ENCODE measurements at places on chromosomes 5 and 9.

GRCh38 chr5:80703747-80704146, 49.0 kb upstream of the DHFR start:
- DNase-seq: no peak

DNA sequence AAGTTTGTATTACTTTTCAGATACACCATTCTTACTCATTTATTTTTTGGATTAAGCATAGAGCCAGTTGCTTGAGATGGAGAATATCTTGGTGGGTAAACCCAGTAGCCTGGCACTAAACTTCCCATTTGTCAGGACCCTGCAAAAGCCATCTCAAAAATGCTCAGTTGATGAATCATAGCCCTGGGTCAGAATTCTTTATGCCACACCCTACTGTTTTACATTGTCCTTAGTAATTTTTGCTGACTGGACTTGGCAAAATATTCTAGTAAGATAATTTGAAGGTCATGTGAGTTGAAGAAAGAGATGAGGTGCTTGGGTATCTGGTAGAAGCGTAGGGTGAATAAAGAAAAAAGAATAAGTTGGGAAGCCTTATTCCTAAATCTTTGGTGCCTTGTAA, 50.7 kb downstream of the C7 start:
- no peak for DNase-seq

DNA sequence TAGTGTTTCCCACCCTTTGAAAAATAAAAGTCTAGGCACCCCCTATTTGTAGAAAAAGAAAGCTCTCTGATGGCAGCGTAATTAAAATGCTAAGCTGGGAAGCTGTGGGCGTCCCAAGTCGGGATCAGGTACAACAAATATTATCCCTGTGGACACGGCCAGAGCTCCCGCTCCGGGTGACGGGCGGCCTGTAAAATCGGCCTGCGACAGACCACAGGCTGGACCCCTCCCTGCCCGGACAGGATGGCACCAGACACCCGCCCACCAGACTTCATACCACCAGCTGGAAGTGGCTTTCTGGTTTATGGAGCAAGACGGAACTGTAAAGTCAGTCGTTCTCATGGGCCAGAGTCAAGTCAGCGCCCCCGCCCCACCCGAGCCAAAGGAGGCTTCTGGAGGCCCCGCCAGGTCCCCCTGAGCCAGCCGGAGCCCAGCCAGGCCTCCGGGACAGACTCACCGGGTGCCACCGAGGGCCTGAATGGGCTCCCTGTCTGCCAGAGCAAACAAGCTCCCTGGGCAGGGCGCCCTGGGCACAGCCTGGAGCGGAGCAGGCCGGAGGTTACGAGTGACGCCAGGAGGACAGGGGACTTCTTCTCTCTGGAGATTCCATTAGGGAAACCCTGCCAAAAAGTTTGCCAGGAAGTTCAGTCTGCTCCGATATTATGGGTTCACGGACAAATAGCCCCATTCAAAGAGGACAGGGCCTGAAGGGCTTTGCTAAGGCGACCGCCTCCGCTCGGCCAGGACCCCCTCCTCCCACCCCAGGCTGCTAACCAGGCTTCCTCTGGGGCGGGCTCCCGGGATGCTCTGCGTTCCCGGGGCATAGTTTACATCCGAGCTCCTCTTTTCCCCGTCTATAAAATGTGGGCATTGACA, 173.7 kb downstream of the ERCC6L2 start:
- no peak for DNase-seq

DNA sequence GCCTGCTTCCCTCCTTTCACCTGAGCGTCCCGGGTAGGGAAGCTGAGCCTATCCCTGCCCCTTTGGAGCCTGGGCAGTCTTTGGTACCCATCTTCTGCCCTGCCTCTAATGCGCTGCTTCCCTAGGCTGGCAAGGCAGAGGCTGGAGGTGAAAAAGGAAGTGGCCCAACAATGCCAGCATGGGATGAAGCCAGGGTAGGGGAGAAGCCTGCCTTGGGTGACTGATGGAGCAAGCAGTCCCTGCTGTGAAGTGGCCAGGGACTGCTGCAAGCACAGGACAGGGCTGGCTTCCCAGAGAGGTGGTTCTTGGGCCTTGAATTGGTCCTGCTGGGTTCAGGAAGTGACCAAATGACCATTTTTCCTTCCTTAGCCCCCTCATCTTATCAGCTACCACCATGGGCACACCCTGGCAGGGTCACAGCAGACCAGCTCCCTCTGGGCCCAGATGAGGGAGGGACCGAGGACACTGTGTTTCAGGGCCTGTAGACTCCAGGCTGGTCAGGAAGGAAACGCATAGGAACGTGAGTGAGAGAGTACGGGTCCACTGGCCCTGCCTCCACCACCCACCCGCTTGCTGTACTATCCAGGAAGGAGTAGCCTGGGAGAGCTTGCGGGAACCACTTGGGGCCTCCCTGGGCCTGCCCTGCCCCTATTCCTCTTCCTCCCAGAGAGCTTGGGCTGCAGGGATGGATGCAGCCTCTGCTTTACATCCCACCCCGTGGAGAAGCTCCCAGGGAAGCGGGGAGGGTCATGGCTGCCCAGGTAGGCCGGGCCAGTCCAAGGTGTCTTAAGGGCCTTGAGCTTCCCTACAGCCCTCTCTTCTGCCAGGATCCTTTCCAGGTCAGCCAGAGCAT, 102.6 kb downstream of the DAB2IP start:
- DNase-seq: no peak

DNA sequence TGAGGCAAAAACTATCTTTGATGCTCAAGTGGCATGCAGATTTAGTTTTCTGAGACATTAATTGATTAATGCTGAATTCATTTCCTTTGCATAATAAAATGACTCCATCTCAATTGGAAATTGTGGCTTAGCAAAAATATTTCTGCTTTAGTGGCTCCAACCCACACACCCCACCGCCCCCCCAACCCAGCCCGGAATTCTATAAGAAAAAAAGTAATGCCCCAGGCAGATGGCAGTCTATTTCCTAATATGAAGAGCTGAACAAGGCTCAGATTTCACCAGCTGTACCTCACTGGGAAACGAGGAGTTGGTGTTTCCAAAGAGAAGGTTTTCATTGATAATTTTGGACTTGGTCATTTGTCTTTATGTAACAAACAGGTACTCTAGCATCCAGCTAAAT, 182.1 kb downstream of the FBN2 start:
- no peak for DNase-seq

DNA sequence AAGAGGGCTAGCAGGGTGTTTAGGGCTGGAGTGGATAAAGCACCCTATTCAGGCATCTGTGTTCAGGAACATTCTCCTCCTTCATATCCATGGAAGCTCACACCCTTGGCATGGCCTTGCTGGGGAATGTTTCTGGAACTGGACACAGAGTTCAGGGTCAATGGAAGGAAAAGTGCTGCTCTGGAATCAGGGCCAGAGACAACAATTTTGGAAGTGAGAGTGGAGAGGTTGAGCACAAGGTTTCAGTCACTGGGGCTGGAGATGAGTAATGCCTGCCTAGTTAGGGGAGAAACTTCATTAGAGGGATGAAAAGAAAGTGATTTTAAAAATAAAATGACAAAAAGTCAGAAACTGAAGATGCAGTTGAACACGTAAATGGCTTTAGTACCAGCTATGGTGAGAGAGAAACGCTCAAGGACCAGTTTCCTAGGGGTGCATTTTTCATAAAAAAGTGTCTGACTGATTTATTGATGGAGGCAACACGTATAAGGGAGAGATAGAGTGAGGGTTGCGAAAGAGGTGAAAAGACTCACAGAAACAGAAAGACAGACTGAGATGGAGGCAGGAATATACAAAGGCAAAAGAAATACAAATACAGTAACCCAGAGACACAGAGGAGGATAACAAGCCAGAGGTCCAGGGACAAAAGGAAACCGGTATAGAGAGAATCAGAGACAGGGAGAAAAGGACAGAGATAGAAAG, 8.0 kb upstream of the TNFSF15 start:
- DNase-seq: no peak

DNA sequence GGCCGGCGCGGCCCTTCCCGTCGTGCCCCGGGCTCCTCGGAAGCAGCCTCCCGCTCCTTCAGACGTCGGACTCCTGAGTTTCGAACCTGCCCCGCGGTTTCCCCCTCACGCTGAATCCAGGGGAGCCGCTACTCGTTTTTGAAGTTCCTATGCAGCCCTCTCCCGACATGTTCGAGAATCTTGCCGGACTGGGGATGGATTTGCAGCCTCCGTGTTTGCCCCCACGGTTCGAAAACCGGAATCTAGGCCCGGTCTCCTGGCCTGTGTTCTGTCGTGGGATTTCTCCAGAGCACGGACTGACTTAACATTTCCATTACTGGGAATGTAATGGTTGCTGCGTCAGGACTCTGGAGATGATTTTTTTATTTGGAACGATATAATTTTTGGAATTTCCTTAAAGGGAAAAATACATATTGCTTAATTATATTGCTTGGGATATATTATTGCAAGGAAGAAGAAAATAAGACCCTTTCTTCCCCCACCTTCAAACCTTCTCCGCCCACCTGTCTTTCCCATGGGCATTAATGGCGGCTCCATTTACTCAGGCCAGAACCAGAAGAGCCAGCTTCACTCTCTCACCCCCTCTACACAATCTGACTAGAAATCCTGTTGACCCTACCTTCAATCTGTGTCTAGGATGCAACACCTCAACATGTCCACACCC, 8.5 kb upstream of the MGAT1 start:
- peak; percentile 52 for DNase-seq

DNA sequence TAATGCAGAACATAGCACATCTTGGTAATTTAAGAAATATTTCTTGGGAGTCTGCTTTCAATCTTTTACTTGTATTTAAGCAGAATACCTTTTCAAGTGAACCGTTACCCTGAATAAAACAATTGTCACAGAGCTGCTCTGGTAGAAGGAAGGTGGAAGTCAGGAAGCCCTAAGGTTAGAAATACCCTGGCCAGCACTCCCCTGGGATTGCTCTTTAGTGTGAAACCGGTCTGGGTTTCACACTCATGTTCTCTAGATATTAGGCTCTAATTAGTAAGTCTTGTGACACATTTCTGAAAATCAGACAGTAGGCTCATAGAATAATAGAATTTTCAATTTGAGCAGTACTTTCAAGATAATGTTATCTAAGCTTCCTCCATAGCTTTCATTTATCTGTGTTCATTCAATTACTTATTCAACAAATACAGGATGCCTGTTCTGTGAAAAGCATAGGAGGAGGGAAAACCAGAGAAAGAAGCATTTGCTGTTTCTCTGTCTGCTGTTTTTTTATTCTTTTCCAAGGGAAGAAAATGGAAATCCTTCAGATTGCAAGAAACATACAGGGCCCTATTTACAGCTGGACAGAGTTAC, 825.5 kb downstream of the TLR4 start:
- DNase-seq: no peak

GRCh38 chr5:158390577-158390976, 531.6 kb upstream of the CLINT1 start:
- no peak for DNase-seq

DNA sequence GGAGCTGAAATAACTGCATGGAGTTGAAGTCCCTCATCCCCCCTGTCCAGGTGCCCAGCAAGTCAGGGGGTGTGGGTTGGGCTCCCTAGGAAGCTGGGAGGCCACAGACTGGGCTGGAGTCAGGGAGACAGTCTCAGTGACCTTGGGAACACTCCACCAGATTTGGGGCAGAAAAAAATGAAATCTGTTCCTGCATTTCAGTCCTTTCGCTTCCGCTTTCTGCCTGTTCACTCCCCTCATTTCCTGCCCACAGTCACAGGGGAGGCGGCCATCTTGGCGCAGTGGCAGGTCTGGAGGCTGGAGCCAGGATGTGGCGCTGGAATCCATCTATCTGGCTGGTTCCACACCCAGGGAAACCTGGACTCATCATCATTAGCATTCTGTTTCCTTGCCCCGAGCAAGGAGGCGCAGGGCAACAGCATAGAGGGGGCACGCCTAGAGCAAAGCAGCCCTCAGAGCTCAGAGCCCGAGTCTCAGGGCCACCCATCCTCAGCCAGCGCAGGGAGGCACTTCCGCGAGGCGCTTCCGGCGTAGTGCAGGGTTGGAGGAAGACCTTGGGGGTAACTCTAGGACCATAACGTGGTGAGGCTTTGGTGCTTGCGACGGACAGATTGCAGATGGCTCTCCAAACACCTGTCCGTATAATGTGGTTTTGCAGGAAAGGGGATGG, 86.2 kb upstream of the HSPA9 start:
- DNase-seq: no peak

DNA sequence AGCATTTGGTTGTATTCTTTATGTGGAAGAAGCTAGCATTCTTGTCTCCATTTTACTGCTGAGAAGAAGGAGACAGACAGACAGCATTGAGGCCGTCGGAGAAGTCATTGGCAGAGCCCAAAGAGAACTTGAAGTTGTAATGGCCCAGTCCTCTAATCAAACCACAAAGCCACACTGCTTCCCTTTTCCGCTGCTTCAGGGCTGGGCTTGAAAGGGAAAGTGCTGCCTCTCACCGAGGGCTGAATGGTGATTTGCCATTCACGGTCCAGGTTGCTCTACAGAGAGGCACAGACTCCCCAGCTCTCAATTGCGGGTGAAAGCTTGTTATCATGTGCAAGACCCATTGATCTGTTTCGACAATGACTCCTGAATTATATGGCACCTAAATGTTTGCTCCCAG, 25.6 kb upstream of the POU4F3 start:
- DNase-seq: no peak

- no peak for DNase-seq
Measured at GRCh38 chr5:159639590-159639989, 276.7 kb upstream of the ADRA1B start.

GRCh38 chr5:57186194-57186593, 12.3 kb downstream of the GPBP1 start:
- DNase-seq: no peak

DNA sequence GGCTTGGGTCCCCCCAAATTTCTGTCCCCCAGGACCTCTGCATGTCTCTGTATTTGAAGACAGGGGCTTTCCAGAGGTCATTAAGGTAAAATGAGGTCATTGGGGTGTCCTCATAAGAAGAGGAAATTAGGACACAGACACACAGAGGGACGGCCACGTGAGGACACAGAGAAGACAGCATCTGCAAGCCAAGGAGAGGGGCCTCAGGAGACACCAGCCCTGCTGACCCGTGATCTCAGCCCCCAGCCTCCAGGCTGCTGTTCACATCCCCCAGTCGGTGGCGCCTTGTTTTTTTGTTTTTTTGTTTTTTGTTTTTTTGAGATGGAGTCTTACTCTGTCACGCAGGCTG, 1.2 kb upstream of the CCDC183 start:
- no peak for DNase-seq

GRCh38 chr9:2390028-2390427, 231.6 kb upstream of the VLDLR start:
- DNase-seq: no peak

- DNase-seq: no peak
Measured at GRCh38 chr5:66674802-66675201, 78.6 kb downstream of the MAST4 start.

- no peak for DNase-seq
Measured at GRCh38 chr9:78314550-78314949, 17.6 kb downstream of the PSAT1 start.
